ENCODE measurements at places on chromosomes 2 and 18.
A peak's percentile ranks its signal among the peaks of the same experiment; 100 is the strongest.

GRCh38 chr2:217182926-217183325, 323.1 kb upstream of the TNP1 start:
- DNase-seq, result no peak

GRCh38 chr18:77063260-77063659, 69.3 kb downstream of the MBP start:
- no peak for DNase-seq

GRCh38 chr18:12895626-12896025, 11.6 kb upstream of the PTPN2 start:
- DNase-seq, result no peak

- DNase-seq, result no peak
Measured at GRCh38 chr2:182584462-182584861, 131.6 kb upstream of the DNAJC10 start.

DNA sequence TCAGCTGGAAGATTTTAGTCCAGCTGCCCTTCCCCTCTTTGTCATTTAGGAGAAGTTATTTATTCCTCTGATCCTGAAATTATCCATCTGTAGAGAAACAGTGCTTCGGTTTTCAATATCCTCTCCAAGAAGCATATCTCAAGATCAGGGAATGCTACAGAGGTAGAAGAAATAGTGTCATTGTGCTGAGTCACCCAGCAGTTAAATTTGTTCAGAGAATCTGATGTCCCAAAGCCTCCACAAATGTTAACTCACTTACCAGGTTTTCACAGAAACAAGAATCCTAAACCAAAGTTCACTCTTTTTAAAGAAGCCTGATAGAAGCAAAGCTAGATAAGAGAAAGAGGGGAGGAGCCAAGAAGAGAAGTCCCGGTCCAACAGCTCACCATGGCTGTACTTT, 480.7 kb upstream of the GYPC start:
- no peak for DNase-seq

GRCh38 chr2:20113986-20114938, 62.8 kb upstream of the LAPTM4A start:
- no peak for DNase-seq

- peak; percentile 2 for DNase-seq
Measured at GRCh38 chr18:52992041-52992440, 652.0 kb downstream of the DCC start.

DNA sequence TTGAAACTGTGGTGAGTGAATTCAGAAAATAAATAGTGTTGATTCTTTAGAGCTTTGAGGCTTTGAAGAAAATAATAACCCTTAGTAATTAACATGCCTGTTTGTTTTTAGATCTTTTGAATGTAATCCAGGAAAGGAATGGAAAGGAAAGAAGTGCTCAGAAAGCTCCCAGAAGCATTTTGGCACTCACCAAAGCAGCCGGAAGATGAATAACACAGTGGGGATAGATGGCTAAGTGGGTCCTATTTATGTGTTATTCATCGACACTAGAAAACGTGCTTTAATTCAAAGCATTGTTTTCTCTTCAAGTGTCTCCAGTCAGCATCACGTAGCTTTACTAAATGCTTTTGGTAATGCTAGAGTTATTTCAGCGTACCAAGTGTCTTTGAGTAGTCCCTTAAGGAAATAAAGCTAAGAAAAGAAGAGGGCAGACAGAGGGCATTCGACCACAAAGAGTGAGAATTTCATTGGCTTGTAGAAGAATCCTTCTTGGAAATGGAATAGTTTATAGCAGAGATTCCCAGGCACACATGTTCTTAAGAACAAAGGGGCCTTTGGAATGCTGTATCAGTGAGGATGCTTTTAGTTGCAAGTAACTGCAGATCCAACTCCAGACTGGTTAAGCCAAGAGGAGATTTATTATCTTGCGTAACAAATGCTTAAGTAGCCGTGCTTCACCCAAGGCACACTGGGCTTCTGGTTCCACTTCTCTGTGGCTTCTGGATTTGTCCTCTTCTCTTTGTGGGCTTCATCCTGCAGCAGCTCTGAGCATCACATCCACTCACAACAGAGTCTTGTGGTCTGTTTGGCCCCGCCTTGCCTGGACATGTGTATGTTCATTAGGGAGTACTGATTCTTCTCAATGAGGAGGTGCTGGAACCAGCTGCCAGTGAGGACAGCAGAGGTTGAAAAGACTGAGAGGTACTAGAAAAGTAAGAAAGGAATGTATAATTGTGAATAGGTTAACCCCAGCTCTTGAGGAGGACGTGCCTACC, 63.6 kb upstream of the LTBP1 start:
- DNase-seq, result no peak

DNA sequence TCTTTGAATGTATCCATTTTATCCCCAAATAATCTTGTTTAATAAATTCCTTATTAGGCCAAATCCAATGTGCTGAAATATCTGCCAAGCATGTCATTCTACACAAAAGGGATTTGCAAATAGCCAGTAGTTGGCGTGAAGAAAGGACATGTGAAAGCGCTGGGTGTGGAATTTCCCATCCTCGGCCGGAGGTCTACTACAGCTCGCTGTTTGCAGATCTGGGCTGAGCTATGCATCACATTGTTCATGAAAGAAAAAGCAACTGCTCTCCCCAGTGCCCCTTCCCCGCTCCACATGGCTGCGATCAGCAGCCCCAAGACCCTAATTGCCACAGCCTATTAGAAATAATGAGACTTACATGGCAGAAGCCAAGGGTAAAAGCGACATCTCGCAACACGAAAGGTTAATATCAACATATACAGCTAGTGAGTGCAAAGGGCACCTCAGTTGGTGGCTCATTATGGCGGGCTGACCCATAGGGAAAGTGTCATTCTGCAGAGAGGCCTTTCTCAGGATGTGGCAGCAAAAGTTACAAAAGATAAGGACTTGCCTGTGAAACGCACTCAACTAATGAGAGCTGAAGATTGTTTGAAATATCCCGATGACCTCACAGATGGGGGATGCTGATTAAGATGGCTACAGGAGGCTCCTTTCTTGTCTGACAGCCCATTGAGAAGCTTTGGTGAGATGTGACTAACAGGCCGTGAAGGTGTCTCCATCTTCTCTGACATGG, 126.9 kb upstream of the CYP1B1 start:
- no peak for DNase-seq

- no peak for DNase-seq
Measured at GRCh38 chr18:36461551-36461987, 164.1 kb downstream of the FHOD3 start.

GRCh38 chr2:218993345-218994315, at the start of gene CRYBA2:
TSS of gene CRYBA2 (minus strand) at chr2:218993422. CDS start at chr2:218993176, 246 bp downstream.
- DNase-seq, result peak; percentile 16

GRCh38 chr2:171491292-171491691, 31.0 kb upstream of the CYBRD1 start:
- no peak for DNase-seq

DNA sequence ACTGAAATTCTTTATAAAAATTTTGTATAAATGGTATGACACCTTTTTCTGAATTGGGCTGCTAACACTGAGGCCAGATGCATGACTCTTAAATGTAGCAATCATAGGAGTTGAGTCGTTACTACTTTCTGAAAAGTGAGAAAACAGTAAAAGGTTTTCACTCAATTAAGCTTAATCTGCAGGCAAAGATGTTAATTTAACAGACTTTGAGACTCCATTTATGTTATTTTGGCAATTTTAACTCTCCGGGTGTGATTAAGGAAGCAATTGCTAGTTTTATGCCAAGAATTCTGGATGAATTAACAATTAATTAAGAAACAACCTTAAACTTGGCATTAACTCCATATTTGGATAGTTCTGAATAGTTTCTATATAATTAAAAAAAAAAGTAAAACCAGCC, 104.3 kb downstream of the AGPS start:
- DNase-seq, result no peak

DNA sequence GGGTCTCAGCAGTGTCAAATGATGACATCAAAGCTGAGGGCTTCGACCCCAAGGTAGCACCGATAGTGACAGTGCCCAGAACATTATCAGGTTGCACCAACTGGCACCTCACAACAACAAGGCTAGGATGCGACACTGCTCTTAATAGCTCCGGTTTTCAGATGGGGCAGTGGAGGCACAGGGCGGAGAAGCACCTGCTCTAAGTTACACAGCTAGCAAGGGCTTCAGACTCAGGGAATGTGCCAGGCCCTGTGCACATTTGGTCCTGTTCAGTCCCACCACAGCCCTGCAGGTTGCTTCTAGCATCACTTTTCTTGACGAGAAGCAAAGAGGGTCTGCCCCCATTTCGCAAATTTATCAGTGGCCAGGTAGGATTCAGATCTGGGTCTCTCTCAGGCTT, 74.1 kb downstream of the DGKD start:
- DNase-seq, result no peak

- DNase-seq, result peak; percentile 47
Measured at GRCh38 chr2:101152272-101153076, 1.3 kb upstream of the TBC1D8 start.

DNA sequence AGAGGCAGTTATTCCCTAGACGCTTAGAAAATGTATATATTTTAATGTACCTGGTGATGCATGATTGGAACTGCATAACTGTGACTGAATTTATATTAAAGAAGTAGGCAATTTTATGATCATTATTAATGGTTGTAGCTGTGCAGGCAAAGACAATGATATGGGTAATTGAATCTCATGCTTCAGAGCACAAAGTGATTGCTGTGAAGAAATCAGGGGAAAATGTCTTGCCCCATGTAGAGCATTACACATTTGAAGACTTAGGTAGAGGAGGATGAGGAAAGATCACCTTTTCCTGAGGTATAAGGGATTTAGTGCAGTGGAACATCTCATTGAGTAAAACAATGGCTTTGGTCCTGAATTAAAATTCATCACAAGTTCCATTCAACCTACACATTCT, 246.8 kb upstream of the DCC start:
- DNase-seq, result no peak

GRCh38 chr2:200300638-200301314, 5.7 kb upstream of the SPATS2L start:
- no peak for DNase-seq

DNA sequence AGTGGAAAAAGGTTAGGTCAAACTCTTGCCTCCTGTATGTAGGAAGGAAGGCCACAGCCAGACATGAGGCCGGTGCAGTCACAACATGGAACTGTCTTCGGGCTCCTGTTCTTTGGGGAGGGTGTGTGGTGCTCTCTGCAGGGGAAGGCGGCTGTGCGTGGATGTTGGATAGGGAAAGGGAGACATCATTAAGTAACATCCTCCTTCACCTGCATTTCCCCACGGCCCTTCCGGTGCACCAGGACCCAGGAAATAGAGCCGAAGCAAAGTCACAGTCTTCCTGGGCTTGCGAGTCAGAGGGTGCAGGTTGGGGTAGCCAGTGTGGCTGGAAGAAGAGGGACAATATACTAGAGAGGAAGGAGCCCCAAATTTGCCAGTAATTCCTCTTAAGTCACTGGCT, 78.9 kb upstream of the SMAD7 start:
- no peak for DNase-seq

GRCh38 chr2:209556354-209556961, 132.6 kb downstream of the MAP2 start:
- DNase-seq, result peak; percentile 27

GRCh38 chr2:78351208-78351607, 674.3 kb upstream of the REG3G start:
- peak; percentile 3 for DNase-seq
